Kidney tubule cell (primary cell): ENCODE measurements at places on chromosomes 2 and 18.

GRCh38 chr18:57311472-57311871 is 40.9 kb upstream of the ST8SIA3 start:
- DNase-seq, result no peak

DNA sequence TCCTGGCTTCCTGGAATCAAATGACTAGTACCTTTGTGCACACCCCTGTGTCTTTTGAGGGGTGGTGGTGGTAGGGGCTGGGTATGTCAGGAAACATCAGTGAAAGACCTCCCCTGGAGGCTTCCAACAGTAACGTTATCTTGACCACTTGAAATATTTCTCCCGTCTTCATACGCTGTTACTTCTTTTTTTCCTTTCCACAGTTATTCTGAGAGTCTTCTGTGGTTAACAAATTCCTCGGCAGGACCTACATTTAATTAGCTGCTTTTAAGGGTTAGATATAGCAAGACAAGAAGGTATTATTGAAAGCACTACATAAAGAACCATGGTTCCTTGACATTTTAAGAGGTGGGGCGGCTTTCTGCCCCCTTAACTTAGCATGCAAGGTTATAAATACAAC is 34.6 kb downstream of the UGP2 start:
- DNase-seq, result no peak

DNA sequence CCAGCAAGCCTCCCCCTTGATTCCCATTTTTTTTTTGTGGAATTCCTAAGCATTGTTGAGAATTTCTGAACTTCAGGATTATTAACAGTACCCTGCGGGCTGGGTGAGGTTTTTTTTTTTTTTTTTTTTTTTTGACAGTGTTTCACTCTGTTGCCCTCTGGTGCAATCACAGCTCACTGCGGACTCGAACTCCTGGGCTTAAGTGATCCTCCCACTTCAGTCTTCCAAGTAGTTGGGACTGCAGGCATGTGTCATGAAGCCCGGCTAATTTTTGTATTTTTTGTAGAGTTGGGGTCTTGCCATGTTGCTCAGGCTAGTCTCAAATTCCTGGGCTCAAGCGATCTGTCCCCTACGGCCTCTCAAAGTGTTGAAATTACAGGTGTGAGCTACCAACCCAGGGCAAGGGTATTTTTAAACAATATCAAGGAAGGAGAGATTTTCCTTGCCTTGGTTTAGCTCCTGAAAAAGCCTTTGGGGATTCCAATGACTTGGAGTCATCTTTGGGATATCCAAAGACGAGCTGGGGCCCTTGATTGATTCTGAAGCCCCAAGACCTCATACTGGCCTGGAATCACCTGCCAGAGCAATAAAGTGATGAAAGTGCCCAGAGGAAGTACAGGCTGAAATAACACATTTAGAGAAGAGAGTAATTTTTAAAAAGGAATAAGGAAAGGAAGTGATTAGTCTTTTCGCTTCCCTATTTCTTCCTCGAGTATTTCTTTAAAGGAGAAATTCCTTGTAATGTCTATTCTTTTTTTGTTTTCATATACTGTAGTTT is 240.2 kb downstream of the TGIF1 start:
- peak; percentile 58 for DNase-seq

- peak; percentile 95 for DNase-seq
Observed at GRCh38 chr18:49656073-49656692, 94.3 kb downstream of the LIPG start.

DNA sequence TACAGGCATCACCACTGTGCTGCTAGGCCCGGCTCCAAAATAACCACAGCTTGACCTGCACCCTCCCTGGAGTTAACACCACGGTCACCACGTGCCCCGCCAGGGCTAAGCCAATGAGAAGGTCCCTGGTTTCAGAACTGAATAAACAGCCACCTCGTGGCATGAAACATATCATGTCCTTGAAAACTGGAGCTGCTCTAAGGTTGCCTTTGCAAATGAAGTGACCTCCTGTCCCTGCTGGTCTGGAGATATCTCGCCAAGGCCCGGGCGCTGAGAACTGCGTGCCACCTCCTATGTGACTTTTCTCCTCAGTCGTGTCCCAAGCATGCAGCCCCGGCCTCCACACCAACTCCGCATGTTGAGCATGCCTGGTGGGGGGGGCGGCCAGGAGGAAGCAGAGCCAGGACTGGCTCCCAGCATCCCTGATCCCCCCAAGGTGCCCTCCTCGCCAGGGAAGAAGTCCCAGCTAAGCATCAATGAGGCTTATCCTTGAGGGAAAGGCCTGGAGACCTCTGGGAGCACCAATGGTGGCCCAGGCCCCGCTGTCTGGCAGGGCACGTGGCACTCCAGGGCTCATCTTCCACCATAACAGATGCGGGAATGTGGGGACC is 16.3 kb upstream of the KCNG2 start:
- DNase-seq, result no peak

GRCh38 chr2:9757501-9758264 is 85.6 kb upstream of the TAF1B start:
- peak; percentile 44 for DNase-seq

DNA sequence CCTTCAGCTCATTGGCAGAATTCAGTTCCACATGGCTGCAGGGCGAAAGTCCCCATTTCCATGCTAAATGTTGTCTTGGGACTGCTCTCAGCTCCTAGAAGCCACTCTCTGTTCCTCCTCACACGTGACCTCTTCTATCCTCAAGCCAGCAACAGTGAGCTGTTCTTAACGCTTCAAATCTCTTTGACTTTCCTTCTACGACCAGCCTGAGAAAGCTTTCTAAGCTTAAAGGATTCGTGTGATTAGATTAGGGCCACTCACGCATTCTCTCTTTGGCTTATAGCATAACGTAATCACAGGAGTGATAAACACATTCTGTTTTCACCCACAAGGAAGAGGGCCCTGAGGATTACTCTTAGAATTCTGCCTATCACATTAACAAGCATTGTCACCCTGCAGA is 29.8 kb upstream of the LAMA1 start:
- no peak for DNase-seq

- DNase-seq, result no peak
Observed at GRCh38 chr2:58896638-58897037, 655.5 kb upstream of the FANCL start.

- DNase-seq, result no peak
Observed at GRCh38 chr2:239329284-239329971, 71.4 kb downstream of the HDAC4 start.

- no peak for DNase-seq
Observed at GRCh38 chr2:18063826-18064470, 185.5 kb downstream of the KCNS3 start.

DNA sequence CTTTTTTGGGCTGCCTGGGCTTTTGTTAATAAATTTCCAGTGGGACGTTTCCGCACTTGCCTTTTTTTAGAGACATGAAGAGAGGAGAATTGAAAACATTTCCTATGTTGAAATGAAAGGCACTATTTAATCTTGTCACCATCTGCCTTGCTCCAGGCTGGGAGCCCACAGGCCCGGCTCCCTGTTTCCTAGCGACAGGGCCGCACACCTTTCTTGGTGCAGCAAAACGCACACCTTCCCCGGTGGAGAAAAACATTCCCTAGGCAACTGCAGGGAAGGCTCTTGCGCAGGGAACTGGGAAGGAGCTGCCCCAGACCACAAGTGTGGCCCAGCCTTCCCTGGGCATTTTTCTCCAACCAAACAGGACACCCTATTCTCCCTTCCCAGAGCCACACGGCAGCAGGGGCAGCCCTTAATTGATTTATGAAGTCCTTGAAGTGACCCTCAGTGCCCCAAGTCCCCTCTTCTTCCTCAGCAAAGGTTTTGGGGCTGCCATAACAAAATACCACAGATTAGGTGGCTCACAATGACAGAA is 132.9 kb upstream of the MSH6 start:
- DNase-seq, result no peak

DNA sequence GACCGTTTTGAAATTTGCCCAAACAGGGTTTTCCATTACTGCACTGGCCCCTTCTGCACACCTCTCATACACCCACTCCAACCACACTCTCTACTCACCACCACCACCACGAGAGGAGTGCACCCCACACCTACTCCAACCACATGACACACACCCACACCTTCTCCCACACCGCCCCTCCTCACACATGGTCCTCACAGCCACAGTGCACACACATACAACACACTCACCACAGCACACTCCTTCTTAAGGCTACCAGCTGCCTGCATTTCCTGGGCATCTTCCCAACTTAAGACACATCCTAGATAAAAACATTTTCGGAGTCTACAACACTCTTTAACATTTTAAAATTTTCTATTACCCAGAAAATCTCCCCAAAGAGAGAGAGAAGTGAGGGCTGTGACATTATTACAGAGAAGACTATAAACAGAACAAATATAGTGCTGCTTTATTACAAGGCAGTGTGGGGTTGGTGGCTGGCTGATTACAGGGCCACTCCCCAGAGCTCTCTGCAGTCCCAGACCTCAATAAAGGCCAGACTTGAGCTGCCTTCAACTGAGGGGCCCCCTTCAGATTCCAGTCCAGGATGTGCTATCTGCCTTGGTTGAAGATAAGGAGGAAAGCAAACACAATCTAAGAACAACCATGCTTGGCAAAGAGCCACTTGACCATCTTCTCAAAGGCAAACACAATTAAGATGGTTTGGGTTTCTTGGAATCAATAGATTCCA is 36.1 kb downstream of the NHEJ1 start:
- peak; percentile 19 for DNase-seq

- DNase-seq, result no peak
Observed at GRCh38 chr2:233101816-233102215, 41.7 kb downstream of the INPP5D start.

- DNase-seq, result no peak
Observed at GRCh38 chr2:20972110-20972509, 71.8 kb downstream of the APOB start.

DNA sequence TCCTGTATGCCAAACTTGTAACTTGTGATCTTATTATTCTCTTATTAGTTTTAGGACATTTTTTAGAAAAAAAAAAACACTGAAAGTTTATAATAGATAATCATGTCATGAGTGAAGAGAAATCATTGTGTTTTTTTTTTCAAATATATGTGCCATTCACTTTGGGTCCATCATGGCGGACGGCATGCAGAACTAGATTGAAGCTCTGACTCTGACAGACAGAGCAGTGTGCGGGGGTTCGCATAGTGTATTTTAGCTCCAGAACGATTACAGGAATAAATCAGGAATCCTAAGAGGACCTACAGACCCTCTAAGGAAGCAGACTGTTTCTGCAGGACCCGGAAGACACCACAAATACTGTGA is 484.4 kb upstream of the REG3G start:
- no peak for DNase-seq

DNA sequence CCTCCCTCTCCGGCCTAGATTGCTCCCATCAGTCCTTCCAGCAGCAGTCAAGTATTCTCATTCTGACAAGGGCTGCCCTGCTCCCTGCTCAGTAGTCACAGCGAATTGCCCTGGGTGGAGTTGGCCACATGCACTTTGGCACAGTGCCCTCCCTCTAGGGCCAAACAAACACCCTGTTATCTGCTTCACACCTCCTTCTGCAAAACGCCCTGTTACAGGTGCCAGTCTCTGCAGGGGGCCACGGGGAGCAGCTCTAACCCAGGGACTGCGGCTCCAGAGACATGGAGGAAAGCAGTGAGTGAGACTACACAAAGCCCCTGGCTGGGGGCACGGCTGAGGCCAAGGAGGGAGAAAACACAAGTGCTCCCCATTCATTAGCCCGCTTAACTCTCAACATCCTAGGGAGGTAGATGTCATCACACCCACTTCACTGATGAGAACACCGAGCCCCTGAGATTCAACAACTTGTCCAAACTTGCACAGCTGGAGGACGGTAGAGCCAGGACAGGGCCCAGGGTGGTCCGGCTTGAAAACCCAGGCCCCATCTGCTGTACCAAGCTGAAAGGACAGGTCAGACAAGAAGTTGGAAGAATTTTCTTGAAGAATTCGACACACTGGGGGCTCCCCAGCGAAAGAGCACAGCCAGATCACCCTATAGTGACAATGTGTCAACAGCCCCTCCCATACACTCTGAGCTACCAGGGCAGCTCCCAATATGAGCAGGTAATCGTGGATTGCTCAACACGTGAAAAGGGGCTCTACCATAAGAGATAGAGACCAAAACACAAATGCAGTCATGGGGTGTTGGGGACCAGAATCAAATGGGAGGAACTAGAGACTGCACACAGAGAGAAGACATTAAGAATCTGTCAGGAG is 8.7 kb upstream of the TFCP2L1 start:
- no peak for DNase-seq

DNA sequence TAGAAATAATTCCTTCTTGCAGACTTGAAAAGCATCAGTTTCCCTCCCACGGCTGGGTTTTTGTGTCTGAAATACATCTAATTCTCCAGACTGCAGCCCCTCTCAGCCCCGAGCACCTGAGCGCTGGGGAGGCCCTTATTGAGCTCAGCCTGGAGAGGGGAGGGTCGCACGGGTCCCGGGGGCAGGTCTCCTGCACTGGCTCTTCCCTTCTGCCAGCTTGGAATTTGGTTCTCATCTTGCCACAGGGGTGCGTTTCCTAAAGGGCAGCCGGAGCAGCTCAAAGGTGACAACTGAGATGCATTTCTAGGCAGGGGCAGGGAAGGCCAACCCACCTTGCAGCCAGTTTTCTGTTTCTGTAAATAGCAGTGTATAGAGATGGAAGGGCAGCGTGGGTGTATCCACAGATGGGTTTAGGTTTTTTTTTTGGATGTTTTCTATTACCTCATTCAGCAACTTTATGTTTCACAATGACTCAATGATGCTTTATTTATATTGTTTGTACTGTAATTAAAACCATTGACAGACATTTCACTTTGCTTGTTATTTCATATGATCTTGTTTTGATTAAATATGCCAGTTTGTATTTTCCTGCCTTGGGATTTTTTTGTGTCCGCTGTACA is 37.0 kb downstream of the GBX2 start:
- no peak for DNase-seq

GRCh38 chr18:71336576-71337210 is 1047.8 kb downstream of the SOCS6 start:
- no peak for DNase-seq

DNA sequence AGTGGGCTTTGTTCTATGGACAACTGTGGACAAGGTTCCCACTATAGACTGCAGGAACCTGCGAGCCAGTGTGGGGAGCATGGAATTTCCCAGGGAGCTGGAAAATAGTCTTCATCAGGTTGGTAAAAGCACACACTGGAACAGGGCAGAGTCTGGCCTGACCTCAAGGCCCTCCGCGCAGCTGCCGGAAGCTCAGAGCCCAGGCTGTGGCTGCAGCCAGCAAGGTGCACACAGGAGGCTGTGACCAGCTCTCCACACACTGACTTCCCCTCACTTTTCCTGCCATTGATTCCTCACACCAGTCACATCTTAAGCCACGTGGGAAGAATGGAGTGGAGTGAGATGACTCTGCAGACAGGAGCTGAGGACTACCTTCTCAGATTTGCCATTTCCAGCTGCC is 19.1 kb downstream of the MAL start:
- no peak for DNase-seq

GRCh38 chr2:199946836-199947235 is 8.5 kb downstream of the TYW5 start:
- no peak for DNase-seq

GRCh38 chr2:37180006-37180639 is 8.3 kb downstream of the SULT6B1 start:
- DNase-seq, result no peak

- DNase-seq, result peak; percentile 55
Observed at GRCh38 chr18:61606068-61606660, 272.9 kb downstream of the CDH20 start.

GRCh38 chr18:23859466-23860336 is 154.9 kb upstream of the TTC39C start:
- DNase-seq, result no peak

GRCh38 chr2:108023776-108024175 is 37.5 kb downstream of the SLC5A7 start:
- peak; percentile 64 for DNase-seq
